ENCODE measurements at places on chromosomes 5 and 9.

DNA sequence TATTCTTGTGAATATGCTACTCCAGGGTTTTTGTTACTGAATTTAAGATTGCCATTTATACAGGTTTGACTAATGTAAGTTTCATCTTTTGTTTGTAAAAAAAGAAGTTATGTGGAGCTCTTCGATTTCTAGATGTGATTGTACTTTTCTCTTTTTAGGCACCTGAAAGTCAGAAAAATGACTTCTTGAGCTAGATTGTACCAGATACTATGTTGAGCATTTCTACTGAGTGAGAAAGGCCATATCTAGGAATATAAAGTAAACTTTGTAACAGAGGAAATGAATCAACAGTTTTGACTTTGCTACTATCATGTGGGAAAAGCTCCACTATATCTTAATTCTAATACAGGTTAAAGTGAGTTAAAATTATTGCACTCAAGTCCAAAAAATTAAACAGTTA is 25.1 kb downstream of the SMC5 start:
- DNase-seq = no peak

DNA sequence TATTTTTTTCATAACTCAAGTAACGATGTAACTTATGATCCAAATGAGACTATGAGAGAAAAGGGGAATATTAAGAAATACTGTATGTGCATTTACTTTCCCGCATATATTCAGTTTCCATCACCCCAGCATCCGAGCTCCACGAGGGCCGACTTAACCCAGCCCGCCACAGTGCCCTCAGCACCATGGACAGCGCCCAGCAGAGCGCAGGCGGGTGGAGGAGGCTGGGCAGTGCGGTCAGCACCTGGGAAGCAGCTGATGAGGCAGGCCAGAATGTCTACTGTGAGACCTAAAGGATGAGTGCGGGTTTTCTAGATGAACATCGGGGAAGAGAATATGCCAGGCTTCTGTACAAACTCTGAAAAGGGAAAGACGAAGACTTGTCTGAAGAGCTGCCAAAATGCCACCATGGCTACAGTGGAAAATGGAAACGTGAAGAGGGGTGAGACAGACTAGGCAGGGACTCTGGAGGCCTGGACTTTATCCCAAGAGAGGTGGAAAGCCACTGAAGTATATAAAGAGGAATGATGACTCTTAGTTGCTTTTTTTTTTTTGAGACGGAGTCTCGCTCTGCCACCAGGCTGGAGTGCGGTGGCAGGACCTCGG is 34.5 kb upstream of the MED27 start:
- DNase-seq = no peak

GRCh38 chr5:71895546-71895945 is 176.5 kb downstream of the CARTPT start:
- no peak for DNase-seq

DNA sequence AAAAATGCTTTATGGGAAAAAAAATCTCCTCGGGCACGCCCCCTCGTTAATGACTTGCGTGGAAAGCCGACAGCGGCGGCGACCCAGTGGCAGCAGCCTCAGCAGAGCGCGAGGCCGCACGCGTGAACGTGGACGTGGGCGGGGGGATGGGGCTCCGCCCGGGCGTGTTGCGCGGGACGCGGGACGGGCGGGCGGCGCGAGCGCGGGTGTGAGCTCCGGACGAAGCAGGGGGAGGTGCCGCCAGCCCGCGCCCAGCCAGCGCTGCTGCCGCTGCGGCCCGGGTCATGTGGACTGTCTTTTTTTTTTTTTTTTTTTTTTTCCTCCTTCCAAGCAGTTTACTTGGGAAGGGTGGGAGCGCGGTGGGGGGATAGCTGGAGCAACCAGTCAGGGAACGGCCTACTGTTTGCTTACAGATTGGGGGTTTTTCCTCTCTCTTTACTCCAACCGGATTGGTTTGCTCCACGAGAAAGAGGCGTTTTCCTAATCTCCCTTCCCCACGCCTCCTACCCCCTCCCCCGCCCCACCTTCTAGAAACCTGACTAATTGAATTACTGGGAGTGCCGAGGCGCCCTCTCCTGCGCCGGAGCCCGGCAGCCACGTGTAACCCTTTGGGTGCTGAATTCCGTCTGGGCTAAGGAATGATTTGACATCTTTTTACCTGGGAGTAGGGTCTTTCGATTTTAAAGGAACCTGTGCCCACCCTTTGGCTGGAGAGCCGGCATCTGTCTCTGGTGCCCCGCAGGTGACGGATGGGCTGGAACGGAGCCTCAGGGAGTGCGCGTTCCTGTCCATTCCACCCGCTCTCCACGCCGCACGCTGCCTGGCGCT is 1.7 kb upstream of the EFNA5 start:
- DNase-seq = no peak

DNA sequence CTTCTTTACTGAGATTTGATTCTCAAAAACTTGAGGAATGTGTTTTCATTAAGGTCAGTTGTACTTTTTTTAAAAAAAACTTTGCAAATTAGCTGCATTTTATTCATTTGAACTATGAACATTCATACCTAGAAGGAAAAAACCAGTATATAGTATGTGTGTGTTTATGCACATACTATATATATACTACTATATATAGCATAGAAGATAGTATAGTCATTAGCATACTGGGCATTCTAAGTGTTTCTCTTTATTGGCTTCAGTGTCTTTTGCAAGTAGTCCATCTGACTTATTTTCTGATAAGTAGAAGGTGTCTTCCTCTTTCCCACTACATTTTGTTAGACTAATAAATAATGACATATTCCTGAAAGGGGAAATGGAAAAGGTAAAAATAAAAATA is 33.0 kb downstream of the ELOVL7 start:
- no peak for DNase-seq

DNA sequence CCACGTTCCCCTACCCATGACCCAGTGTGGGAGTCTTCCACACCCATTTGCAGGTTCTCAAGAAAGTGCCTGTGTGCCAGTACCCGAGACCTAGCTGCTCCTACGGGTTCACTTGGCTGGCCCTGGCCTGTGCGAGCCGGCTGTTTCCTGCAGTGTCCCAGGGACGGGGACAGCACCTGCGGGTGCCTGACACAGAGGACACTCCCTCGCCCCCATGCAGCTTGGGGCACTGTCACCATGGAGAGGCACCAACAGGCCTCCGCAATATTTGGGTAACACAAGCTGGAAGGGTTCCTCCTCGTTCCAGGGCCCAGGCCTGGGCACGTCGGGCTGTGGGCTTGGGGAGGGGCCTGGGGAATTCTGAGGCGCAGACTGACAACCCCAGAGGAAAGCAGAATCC is 41.4 kb downstream of the DUSP1 start:
- DNase-seq = no peak

- DNase-seq = no peak
These were observed 177.2 kb upstream of the PITX1 start for GRCh38 chr5:135211083-135211790.

DNA sequence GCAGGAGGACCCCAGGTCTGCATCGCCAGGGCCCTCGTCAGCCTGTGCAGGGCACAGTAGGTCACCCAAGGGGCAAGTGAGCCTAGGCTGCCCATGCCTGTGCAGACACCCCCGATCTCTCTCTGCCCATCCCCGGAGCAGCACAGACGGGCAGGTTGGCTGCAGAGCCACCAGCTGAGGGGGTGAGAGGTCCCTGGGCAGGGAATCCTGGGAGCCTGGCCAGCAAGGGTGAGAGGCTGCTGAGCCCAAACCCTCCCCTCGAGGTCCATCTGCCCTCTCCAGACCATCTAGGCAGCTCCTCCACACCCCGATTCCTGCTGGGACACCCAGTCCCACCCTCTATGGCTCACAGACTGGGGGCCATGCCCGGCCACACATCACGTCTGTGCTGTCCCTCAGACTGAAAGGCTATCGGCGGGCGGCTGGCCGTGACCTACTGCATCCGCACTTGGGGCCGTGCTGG is 2.8 kb upstream of the DPP7 start:
- no peak for DNase-seq

All from activated naive CD8-positive, alpha-beta T cell treated with anti-CD3 and anti-CD28 coated beads, Interleukin-2, amount 50 U/mL, for 16 hours (primary cell).